ENCODE measurements at places on chromosomes 12 and 14.

GRCh38 chr14:65637780-65638179 is 225.2 kb downstream of the FUT8 start:
- no peak for DNase-seq

DNA sequence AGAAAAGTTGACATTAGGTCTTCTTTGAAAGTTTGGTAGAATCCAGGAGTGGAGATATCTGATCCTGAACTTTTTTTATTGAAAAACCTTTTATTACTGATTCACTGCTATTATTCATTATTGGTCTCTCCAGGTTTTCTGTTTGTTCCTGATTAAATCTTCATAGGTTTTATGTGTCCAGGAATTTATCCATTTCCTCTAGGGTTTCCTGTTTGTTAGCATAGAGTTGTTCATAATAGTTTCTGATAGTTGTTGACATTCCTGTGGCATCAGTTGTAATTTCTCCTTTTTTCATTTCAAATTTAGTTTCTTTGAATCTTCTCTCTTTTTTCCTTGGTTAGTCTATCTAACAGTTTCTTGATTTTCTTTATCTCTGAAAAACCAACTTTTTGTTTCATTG is 370.3 kb downstream of the SLC6A15 start:
- no peak for DNase-seq

DNA sequence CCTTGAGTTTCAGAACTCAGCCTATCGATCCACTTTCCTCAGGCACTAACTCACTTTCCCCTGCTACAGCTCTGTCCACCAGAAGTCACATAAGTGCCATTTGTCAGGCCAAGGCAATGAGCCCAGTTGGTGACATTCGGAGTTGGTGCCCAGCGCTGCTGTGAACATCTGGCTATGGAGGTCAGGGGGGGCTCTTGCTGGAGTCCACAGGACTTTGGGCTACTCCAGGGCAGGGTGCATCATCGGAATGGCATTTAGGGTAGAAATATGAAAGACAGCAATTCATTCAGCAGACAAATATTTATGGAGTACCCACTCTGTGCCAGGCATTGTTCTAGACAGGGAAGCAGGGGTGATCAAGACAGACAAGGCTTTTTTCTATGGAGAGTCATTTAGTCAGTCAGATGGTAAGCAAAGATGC is 1.5 kb upstream of the PPP1CC start:
- no peak for DNase-seq

DNA sequence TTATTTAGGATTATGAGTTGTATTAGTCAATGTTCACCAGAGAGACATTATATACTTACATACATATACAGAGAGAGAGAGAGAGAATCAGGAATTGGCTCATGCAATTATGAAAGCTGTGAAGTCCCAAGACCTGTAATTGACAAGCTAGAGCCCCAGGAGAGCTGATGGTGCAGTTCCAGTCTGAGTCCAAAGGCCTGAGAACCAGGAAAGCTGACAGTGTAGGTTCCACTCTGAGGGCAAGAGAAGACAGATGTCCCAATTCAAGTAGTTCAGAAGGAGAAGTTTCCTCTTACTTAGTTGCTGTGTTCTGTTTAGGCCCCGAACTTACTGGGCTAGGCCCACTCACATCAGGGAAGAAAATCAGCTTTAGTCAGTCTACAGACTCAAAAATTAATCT is 76.4 kb upstream of the FICD start:
- DNase-seq, result no peak

DNA sequence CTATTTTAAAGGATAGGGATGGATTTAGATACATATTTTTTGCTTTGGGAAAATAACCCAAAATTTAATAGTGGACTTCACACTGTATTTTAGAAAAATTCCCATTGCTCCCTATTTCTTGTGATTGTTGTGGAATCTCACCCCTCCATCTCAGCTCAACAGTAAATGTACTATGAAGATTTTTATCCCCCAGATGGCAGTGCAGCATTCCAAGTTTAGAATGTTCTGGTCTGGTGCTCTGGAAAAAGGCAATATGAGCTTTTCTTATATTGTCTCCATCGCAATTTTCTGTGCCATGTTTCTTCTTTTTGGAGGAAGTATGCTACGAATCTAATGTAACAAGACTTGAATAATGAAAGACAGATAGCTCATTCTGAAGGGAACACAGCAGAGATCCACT is 471.7 kb upstream of the SYT1 start:
- DNase-seq, result no peak

GRCh38 chr12:131221957-131222328 is 268.2 kb downstream of the ADGRD1 start:
- no peak for DNase-seq

- DNase-seq, result no peak
Observed at GRCh38 chr12:101891462-101891971, 14.1 kb downstream of the DRAM1 start.

- DNase-seq, result no peak
Observed at GRCh38 chr14:24232645-24233537, at the start of gene GMPR2. GMPR2 (plus strand) TSS chr14:24232929; CDS start chr14:24233254, 325 bp downstream.

- no peak for DNase-seq
Observed at GRCh38 chr12:71942703-71943102, 4.1 kb downstream of the TPH2 start.

DNA sequence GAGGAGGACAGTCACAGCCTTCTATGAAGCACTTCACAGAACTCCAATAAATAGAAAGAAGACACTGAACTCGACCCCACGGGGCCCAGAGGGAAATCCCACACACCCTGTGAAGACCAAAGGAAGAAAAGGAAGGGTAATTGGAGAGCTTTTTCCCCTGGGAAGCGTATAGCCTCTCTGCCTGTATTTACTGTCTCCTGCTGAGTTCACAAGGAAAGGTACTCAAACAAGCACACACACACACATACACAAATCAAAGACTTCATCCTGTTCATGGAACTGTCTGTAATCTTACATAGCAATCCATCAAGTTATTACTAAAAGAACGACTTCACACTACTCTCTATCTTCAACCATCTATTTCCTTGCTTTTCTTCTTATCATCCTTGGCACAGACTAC is 15.3 kb downstream of the FOXN3 start:
- DNase-seq, result no peak

- no peak for DNase-seq
Observed at GRCh38 chr14:94598816-94599655, 13.2 kb upstream of the SERPINA3 start.

GRCh38 chr12:48794870-48795269 is 6.0 kb upstream of the ADCY6 start:
- DNase-seq, result no peak

GRCh38 chr12:57883700-57884099 is 37.2 kb upstream of the CTDSP2 start:
- DNase-seq, result no peak

GRCh38 chr14:22798528-22798927 is 16.7 kb downstream of the SLC7A7 start:
- DNase-seq, result no peak

DNA sequence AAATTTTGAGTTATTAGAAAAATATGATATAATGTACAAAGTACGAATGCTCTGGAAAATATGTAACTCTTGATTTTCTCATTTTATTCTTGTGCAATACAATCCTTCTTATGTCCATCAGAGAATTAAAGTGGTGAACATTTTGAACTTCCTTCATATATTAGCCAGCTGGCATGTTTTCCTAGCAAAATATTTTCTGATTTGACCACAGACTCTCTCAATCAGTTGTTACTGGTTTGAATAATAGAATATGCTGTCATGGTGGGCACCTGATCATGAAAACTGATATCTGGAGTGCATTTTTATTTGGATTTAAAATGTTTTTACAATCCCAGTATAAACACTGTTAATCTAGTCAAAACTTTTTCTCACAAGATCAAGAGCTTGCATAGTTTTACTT is 24.2 kb downstream of the PARPBP start:
- DNase-seq, result no peak

DNA sequence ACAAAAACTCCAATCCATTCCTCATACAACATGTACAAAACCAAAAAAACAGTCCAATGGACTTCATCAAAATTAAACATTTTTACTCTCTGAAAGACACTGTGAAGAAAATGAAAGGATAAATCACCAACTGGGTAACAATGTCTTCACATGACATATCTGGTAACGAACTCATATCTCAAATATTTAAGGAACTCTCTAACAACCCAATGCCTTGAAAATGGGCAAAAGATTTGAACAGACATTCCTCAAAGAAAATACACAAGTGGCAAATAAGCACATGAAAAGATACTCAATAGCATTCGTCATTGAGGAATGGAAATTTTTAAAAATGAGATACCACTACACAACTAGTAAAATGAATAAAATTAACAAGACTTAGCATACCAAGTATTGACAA is 198.7 kb upstream of the RASSF8 start:
- DNase-seq, result no peak

- no peak for DNase-seq
Observed at GRCh38 chr14:50734950-50735695, 67.0 kb upstream of the SAV1 start.

GRCh38 chr12:15931590-15932053 is 20.5 kb downstream of the DERA start:
- DNase-seq, result no peak

All from central memory CD4-positive, alpha-beta T cell (primary cell).